Smooth muscle cell of bladder (primary cell): ENCODE measurements at places on chromosomes 11 and 22. TPM values are rescaled to one million over a fixed set of nuclear protein-coding genes. Genes with fewer than 3 reads are reported as not detected.

The P2RY6 gene
- 0.14 and 0.18 TPM in 2 replicates for total RNA-seq

The ST14 gene
- under 0.01 and 0.14 TPM in 2 replicates for total RNA-seq

The ANO9 gene
- not detected in 2 replicates for total RNA-seq

The VSIG2 gene
- 0.18 and 0.28 TPM in 2 replicates for total RNA-seq

The TNNT3 gene
- total RNA-seq: 0.37 TPM in 1 of 2 replicates, not detected in the other

The CHRNA10 gene
- 0.43 and 0.83 TPM in 2 replicates for total RNA-seq

The OR10A2 gene
- total RNA-seq: not detected in 2 replicates
